ENCODE measurements at places on chromosomes 11 and 22.

DNA sequence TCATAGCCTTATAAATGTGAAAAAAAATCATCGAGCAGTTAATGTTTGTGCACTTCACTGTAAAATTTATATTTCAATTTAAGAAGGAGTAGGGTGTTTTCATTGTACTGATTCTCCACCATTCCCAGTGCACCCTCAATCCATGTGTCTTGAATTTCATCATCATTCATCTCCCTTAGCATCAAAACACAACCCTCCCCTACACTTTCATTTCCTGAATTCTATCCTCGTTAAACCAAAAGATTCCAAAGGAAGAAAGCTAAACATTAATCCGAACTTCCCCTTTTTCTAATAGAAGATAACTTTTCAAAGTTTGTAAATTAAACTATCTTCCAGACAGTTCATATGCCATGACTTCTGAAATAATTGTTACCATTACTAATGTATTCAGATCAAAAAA is 34.1 kb upstream of the OR8B8 start:
- DNase-seq: no peak

DNA sequence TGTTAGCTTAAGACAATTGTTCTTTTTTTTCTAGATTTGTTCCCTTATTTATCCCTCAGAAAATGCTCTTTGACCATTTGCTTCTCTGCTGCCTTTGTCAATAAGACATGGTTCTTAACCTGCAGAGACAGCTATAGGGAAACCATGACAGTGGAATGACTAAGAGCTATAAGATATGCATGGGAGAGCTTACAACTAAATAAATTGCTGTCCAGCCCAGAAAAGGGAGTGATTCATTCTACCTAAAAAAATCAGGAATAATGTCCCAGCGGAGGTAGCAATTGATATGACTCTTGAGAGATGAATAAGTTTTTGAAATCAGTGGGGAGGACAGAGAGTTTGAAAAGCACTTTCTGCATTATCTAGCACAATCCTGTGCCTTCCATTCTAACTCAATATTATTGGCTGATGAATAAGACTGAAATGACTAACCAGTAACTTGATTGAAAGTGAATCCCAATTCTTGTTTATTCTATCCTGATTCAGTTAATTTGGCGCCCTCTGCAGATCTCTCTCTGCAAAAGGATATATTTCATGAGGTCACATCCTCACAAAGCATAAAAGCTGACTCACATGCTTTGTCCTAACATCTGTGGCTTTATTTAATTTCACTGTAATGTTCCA is 680.5 kb upstream of the API5 start:
- DNase-seq: no peak

- DNase-seq: no peak
These were observed 93.8 kb upstream of the ARHGAP42 start for GRCh38 chr11:100593291-100593690.

DNA sequence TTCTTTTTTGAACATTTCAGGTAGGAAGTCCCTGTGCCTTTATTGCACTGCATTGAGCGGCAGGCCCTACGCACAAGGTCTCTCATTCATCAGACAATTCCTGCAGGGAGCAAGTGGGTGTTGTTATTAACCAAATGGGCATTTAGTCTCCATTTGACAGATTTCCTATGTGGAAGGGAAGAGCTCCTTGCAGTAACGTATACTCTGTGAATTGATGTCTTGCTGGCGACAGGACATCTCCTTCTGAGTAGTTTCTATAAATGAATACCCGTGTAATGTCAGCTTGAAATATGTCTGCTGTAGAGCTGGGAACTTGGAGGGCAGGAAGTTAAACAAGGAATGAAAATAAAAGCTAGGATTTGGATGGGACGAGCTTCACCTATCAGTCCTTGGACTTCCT is 3.7 kb downstream of the OR5B21 start:
- DNase-seq: no peak

DNA sequence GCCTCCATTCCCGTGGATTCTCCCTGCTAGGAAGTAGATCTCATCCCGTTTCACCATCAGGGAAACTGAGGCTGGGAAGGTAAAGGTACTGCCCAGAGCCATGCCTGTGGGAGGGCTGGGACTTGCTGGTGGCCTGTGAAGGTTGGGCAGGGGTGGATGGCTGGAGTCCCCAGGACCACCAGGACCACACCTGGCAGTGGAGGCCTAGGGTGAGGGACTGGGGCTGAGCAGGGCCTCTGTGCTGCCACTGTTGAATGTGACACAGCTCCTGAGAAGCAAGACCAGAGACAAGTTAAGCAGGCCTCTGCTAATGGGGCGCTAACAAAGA is 26.2 kb upstream of the PRODH start:
- no peak for DNase-seq

- DNase-seq: no peak
These were observed 980.5 kb upstream of the CNTN5 start for GRCh38 chr11:98040061-98040808.

Measured in HEK293T (cell line).